Stimulated activated CD4-positive, alpha-beta T cell treated with anti-CD3 and anti-CD28 coated beads, TNF-alpha, amount 100 ng/mL, for 1 hour (primary cell): ENCODE measurements at places on chromosomes 3 and 15.

- DNase-seq: no peak
These were observed 107.4 kb upstream of the FOXB1 start for GRCh38 chr15:59896663-59897074.

DNA sequence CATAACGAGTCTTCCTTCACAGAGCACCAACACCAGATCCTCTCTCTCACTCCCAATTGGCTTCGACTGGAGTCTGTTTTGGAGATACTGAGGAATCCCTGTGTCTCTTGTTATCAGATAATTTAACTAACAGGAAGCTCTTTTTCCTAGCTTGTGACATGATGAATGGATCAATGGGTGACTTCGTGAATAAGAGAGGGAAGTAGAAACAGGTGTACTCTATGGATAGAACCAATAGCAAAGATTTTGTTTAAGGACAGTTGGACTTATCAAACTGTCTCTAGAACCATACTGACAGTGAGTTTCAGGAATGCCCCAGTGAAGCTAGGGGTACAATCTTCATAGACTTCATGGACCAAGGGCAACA is 29.4 kb upstream of the KLHL6 start:
- no peak for DNase-seq

GRCh38 chr15:40379853-40380252 is 2.7 kb upstream of the KNSTRN start:
- DNase-seq: no peak

DNA sequence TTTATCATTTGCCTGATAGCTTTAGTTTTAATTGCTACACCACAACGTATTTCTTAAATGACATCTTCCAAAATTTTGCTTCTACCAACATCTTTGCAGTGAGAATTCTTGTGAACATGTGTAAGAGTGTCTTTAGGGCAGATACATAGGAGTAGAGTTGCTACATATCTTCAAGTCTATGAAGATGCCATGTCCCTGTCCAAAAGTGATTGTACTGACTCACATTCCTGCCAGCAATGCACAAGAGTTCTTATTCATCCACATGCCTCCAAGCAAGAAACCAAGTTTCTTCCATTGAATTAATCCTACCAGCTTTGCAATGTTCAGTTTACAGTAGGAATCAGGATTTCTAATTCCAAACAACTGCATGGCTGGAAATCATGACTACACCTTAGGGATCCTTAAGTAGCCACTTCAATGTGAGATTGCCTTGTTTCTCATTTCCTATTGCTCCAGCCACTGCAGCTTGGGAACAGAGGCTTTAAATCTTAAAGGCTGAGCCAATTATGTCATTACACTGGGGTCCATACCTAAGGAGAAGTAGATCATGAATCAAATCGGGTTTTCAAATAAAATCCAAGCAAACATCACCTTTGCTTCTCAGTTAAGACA is 44.5 kb downstream of the BCL2L10 start:
- no peak for DNase-seq

- no peak for DNase-seq
These were observed 11.5 kb downstream of the TCF12 start for GRCh38 chr15:56929933-56930332.

DNA sequence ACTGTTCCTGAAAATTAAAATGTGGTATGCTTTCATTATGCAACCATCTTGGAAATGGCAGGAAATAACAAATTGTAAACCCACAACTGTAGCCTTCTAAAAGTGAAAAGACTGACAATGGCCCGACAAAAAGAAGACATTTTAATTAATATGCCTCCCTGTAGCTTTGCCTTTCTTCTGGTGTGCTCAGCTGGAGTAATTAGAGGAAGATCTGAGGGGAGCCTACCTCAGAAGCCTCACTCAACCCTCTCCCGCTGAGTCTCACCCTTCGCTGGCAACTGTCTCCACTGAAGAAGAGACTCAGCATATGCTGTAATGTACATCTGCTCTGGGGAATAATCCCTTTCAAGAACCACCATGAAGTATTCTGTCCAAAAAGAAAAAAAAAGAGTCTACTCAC is 104.7 kb upstream of the SETMAR start:
- DNase-seq: no peak

GRCh38 chr15:101001056-101001455 is 81.9 kb downstream of the LRRK1 start:
- DNase-seq: no peak

- DNase-seq: no peak
These were observed 470.9 kb downstream of the LPP start for GRCh38 chr3:188624828-188625227.

DNA sequence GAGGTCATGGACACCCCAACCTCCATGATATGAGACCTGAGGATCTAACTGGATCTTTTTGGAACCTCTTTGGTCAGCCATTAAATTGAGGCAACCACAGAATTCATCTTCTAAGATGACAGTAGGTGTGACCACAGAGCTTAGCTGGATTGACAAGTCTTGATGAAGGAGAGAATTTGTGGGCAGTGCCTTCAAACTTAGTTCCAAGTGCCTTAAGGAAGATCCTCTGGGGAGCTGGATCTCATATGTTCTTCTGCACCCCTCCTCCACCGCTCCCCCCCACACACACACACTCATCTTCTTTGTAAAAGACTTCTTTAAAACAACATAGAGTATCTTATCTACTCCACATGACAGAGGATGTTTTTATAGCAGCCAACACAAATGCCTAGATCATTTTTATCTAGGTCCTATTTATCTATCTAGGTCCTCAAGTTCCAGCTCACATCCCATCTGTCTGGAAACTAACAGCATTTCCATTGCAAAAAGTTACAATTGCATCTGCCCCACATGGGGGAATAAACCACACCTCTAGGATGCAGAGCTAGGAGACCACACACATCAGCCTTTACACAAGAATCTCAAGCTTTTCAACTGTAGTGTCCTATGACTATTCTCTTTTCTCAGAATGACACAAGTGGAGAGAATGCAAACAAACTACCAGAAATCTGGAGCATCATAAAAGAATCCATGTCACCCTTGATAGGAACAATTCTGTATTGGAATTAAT is 37.4 kb downstream of the WWTR1 start:
- DNase-seq: no peak

GRCh38 chr3:18593231-18593630 is 168.1 kb upstream of the SATB1 start:
- no peak for DNase-seq

DNA sequence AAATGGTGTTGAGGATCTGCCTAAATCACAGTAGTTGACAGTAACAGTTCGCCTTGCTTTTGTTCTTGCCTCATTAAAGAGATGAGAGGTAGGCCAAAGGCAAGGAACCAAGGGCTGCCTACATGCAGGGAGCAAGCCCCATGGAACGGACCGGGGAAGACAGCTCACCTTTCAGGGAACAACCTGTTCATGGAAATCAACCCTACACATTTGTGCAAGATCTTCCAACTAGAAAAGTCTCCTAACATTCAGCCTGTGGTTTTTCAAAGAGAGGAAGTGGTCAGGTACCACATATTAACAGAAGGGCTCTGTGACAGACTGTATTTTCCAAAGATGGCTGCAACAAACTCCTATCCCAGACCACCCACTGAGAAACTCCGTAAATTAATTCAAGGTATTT is 1031.8 kb upstream of the NR2F2 start:
- DNase-seq: no peak

DNA sequence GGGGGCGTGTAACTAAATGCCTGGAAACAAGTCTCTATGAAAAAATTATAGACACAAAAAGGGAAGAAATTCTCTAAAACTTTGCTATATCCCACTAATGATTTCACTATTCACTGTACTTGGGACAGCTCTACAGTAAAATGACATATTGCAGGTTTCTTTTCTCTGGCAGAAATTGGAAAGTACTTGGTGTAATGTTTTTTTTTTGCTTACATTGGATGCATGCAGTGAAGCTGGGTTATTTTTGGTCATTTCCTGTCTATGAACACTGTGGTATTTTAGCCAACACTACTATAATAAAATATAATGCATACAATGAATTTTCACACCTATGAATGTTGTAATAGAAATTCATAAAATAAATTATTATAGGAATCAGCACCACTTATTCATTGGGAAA is 109.7 kb downstream of the LRRC49 start:
- no peak for DNase-seq

DNA sequence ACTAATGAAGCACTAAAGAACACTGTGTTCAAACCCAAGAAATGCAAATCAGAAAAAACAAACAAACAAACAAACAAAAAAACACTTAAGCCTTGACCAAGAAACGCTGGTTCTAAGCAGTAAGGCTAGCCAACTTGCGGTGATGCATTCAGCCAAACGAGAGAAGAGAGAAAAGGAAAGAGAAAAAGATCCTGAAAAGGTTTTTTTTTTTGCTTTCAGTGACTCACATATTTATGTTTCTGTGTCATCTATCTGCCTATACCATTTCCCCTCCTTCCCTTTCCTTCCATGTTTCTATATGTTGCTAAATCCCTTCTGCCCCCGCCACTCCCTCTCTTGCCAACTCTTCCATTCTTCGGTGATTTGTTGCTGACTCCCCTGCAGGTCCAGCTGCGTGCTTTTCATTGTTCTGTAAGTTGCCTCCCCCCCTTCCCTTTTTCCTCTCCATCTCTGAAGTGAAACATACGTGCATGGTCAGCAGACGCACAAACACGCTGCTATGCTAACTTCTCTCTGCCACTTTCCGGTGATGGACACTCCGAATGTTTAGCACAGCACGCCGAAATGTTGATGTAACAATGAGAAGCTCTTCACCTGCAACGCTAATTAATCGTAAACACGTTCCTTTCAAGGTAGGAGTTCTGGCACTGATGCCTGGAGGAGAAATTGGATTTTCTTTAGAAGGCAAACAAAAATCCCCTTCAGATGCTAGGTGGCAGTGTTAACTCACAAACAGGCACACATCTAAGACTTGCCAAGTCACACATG is 154.4 kb downstream of the TUSC7 start:
- no peak for DNase-seq

- no peak for DNase-seq
These were observed 261.4 kb upstream of the C2CD4B start for GRCh38 chr15:62426387-62426956.

GRCh38 chr3:157938154-157938779 is 168.0 kb downstream of the SHOX2 start:
- no peak for DNase-seq

DNA sequence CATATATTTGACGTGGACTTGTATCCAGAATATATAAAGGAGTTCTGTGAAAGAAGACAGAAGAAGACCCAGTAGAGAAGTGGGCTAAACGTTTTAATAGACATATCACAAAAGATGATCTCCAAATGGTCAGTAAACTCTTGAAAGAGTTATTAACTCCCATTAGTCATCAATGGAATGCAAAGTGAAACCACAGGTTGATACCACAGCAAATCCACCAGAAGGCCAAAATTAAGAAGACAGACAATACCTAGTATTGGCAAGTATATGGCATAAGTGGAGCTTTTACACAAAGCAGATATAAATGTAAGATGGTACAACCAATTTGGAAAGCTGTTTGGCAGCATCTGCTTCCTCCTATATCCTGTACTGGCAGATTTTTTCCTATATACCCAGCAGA is 6.0 kb downstream of the SPATA16 start:
- no peak for DNase-seq

- DNase-seq: no peak
These were observed 15.5 kb upstream of the LRRN1 start for GRCh38 chr3:3783696-3784095.

DNA sequence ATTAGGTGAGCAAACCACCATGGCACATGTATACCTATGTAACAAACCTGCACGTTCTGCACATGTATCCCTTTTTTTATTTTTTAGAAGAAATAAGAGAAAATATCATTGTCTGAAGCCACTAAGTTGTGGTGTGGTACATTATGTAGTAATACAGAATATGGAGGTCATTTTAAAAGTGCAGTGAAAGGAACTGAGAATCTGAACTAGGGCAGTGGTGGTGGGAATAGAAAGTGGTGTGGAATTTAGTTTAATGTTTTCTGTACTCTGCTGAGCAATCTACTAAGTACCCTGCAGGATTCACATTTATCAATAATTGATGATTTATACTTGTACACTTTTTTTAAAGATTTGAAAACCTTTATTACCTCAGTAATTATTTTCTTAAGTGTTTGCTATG is 283.5 kb downstream of the CHL1 start:
- no peak for DNase-seq

DNA sequence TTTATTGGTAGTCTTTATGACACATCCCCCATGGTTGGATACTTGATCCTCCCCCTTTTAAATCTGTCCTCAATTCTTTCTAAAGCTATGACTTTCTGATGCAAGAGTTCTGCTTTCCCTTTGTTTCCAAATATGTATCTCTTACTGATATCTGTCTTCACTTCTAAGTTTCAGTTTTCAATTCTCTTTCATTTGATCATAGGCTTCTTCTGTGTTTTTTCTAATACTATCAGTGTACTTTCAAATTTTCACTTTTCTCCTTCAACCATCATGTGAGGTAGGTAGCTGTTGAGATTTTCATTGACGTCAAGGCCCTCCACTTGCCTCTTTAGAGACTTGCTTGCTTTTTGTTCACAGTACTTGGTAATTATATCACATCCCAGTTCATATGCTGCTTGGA is 436.5 kb downstream of the CNTN4 start:
- DNase-seq: no peak

- no peak for DNase-seq
These were observed 34.8 kb downstream of the SRGAP3 start for GRCh38 chr3:9214599-9214998.

- DNase-seq: no peak
These were observed 230.7 kb upstream of the SLCO3A1 start for GRCh38 chr15:91622711-91623342.
